NCI-H1092 treated with DMSO at 0.1 percent for 48 hours (cell line): ENCODE measurements at places on chromosomes 4 and X.
A peak's percentile ranks its signal among the peaks of the same experiment; 100 is the strongest.

- DNase-seq = no peak
These were observed 32.9 kb upstream of the OTUD4 start for GRCh38 chr4:145213245-145213644.

GRCh38 chr4:76659103-76659490 lies 224.1 kb downstream of the SHROOM3 start:
- no peak for DNase-seq

- no peak for DNase-seq
These were observed 2.4 kb upstream of the TADA2B start for GRCh38 chr4:7040765-7041164.

DNA sequence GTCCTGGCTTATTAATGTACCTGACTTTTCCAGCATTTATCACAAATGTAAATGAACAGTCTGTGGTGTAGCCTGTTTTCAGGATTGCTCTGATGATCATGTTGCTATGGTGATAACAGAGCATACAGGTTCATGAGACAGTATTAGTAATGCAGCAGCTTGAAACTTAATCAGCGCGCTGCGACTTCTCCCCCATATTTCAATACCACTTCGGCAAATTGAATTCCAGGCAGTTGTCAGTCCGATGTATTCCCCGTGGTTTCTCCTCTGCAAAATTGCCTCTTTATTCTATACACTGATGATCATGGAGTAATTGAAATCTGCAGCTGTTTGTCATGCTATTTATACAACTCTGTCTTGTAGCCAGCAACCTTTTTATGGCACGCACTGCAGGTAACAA lies 239.3 kb downstream of the C4orf33 start:
- DNase-seq = peak; percentile 75

DNA sequence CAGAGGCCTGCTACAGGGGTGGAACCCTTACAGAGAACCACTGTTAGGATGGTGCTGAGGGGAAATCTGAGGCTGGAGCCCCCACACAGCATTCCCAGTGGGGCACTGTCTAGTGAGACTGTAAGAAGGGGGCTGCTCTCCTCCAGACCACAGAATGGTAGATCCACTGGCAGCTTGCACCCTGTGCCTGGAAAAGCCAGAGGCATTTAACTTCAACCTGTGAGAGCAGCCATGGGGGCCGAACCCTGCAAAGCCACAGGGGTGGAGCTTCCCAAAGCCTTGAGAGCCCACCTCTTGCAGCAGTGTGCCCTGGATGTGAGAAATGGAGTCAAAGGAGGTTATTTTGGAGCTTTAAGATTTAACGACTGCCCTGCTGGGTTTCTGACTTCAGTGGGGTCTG lies 159.4 kb downstream of the BMPR1B start:
- no peak for DNase-seq

- DNase-seq = no peak
These were observed 541.4 kb downstream of the TLL1 start for GRCh38 chr4:166414431-166414830.
